ENCODE measurements at places on chromosomes 7 and 10.
A peak's percentile ranks its signal among the peaks of the same experiment; 100 is the strongest.

DNA sequence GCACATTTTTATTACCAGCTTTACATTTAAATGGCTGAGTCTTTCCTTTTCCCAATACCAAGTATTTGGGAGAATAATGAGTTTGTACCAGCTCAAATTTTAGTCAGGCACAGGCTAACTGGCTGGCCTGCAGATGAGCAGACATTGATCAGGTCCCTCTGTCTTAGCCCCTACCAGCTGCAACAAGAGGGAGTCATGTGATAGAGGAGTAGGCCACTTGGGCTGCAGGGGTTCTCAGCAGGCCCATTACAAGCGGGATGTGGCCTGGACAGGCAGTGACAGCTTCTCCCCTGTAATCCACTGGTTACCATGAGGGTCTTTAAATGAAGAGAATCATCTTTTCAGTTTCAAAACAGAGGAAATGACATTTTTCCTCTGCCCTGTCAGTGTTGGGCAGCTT is 283.6 kb downstream of the SUGCT start:
- no peak for DNase-seq

DNA sequence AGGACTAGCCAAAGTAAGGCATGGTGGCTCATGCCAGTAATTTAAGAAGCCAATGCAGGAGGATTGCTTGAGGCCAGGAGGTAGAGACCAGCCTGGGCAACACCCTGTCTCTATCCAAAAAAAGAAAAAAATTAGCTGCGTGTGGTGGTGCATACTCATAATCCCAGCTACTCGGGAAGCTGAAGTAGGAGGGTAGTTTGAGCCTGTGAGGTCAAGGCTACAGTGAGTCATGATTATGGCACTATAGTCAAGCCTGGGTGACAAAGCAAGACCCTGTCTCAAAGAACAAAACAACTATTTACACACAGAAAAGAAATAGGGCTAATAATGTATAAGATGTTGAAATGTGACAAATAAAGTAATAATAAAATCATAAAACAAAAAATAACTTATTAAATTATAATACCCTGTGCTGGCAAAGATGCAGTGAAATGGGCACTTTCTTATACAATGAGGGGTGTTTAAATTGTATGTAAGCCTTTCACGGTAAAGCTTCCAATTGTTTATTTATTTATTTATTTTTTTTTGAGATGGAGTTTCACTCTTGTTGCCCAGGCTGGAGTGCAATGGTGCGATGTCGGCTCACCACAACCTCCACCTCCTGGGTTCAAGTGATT is 175.2 kb downstream of the TPST1 start:
- no peak for DNase-seq

GRCh38 chr10:119542357-119542987 is at the start of gene RGS10:
TSS of gene RGS10 (minus strand) at chr10:119542719. CDS start at chr10:119542638, 81 bp downstream.
- peak; percentile 80 for DNase-seq

DNA sequence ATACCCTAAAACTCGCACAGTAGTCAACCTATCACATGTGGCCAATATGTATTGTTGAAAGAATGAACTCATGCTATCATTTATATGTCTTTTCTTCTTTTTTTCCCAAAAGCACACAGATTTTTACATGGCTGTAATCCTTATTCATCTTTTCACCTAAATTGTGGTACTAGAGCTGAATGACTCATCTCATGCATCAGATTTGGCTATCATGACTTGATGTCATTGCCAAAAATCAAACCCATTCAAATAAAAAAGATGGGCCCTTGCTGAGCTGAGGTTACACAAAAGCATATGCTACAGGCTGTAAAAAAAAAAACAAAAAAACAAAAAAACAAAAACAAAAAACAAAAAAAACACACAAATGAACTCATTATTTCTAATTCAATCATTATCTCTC is 3.3 kb upstream of the LMOD2 start:
- no peak for DNase-seq

DNA sequence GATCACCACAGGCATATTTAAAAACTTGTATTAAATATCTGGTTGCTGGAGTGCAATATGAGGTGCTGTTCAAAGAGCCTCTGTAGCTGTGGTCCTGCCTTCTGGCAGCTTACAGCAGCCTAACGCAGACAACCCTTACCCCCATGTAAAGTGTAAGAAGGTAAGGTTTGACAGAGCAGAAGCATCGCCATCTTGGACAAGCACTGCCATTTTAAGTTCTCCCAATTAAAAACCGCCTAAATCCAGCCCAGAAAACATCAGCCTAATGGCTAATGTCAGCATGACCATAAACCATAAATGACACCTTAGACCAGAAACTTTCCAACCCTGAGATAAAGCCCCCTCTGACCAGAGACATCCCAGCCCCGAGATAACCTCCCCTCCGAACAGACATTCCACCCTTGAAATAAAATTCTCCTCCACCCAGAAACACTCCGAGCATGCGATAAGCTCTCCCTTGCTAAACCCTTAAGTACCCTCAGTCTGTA is 5.3 kb upstream of the OIT3 start:
- no peak for DNase-seq

- no peak for DNase-seq
Measured at GRCh38 chr7:70190281-70190680, 592.0 kb downstream of the AUTS2 start.

DNA sequence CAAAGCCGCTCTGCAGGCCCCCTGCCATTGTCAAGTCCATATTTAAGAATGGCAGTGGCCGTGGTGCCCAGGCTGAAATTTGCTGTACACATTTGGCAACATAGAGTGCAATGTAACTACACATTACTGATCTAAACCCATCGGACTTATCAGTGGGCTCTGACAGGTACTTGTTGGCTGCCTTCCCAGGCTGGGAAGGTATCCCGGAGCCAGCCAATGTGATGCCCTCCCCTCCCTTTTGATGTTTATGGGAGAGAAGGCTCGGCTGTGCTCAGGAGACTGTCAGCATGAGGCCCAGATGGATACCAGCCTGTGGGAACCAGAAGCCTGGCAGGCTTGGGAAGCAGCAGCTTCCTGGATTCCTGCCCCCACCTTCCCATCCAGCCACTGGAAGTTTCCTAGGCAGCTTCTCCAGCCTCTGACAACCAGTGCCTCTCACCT is 146.1 kb upstream of the TCF7L2 start:
- no peak for DNase-seq

- no peak for DNase-seq
Measured at GRCh38 chr10:132700156-132701098, 85.5 kb downstream of the NKX6-2 start.

GRCh38 chr10:106515206-106515790 is 649.2 kb downstream of the SORCS1 start:
- DNase-seq, result no peak

DNA sequence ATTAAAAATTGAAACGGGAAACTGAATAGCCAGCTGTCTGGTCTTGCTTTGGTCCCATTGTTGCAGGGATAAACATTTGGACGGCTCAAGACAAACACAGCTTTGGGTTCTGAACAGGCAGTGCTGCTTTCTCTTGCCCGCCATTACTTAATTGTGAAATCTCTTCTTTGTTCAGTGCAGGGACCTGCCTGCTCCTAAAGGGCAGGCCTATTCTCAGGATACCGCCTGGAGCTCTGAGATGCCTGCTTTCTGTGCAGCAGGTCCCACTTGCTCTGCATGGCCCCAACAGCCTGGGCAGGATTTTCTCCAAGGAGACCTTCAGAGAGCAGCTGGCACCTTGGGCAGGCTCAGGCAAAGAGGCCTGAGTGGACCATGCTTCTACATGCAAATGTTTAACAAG is 237.6 kb downstream of the KCNMA1 start:
- no peak for DNase-seq

DNA sequence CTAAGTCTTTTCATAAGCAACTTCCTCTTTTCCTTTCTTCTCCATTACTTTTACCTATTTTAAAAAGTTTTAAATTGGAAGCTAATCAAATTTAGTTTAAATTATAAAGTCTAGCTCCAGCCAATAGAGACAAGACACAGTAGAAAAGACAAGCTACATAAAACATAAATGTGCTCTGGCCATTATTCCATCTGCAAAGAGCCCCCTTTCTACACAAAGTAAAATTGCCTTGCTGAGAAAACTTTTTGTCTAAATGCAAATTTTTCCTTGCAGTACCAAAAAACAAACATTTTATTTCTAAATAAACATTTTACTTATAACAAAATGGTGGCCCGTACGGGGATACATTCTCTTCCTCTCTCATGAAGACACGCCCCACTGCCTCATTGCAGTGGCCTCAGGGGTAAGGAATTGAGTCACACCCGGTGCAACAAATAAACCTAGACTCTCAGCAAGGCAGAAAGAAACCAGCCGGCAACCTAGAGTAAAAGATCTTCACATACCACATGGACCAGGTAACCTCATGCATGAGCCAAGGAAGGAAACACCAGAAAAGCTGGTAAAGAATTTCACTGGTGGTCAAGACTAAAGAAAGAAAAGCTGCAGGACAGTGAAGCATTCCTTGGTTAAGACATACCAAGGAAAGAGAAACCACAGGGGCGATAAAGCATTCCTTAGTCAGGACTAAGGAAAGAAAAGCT is 71.6 kb upstream of the ZNF746 start:
- DNase-seq, result no peak

DNA sequence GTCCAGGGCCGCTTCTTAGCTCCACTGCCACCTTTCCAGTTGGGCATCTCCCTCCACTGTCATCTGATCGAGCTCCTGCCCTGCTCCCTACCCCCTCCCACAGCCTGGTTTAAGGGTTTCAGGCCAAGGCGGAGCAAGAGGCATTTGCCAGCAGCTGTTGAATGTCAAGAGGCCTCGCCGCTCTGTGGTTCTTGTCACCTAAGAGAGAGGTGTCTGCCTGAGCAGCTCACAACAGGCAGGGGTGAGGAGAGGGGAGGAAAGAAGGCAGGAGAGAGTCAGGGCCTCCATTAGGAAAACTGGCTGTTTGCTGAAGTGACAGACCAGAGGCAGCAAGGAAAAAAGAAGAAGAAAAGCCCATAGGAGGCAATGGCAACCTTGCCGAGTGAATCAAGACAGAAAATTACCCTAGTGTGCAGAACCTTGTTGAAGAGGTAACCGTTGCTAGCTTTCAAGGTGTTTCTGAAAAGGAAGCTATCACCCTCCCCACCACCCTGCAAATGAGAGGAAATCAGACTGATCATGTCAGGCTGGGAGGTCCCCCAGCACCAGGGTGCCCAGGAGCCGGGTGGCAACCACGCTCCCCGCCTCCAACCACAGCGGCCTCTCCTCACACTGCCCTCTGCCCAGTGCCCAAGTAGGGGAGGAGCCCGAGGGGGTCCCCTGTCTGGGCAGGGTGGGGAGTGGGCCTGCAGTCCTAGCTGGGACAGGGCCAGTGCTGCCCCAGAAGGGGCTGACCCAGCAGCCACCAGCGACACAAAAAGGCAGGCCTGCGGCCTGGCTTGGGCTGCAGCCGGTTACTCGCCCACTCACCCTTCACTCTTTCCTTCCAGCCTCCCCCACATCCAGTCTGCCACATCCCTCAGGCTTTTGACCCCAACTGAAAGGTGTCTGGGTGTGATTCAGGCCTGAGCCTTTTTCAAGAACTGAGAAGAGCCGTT is 7.1 kb downstream of the GATA3 start:
- no peak for DNase-seq

GRCh38 chr7:2863461-2864066 is 19.5 kb upstream of the GNA12 start:
- DNase-seq, result peak; percentile 29

DNA sequence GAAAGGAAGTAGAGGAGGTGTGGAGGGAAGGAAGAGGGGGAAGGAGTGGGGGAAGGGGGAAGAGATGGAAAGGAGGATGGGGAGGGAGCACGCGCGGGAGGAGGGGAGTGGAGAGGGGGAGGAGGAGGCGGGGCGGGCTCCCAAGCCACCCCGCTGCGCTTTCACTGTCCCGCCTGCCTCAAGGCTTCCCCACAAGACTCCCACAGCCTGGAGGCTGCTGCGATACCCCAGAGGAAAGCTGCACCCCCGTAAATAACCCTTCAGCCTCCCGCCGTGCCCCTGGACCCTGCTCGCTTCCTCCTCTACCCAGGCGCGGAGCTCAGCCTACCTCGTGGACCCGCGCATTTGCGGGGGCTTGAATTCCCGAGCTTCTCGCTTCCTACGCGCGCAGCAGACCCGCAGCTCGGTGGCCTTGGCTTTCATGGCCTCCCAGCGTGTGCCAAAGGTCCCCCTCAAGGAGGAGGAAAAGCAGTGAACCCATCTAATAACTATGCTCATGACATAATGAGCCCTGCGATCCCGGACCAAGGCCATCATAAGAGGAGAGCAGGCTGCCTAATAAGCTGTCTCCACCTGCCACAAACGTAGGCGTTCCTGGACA is at the start of gene C10orf67:
TSS of gene C10orf67 (minus strand) at position 557 of the 601 bp plus-strand sequence. CDS start at position 534, 23 bp downstream.
- DNase-seq, result no peak

- no peak for DNase-seq
Measured at GRCh38 chr10:68560943-68561864, 1.1 kb downstream of the TET1 start.

- DNase-seq, result no peak
Measured at GRCh38 chr10:93718937-93719725, 16.7 kb upstream of the FRA10AC1 start.

GRCh38 chr10:18650404-18650997 is 886 bp downstream of the NSUN6 start:
- DNase-seq, result no peak

- no peak for DNase-seq
Measured at GRCh38 chr7:142583446-142583845, 165.8 kb upstream of the PRSS1 start.

GRCh38 chr7:38855386-38855785 is 53.6 kb downstream of the VPS41 start:
- DNase-seq, result no peak

DNA sequence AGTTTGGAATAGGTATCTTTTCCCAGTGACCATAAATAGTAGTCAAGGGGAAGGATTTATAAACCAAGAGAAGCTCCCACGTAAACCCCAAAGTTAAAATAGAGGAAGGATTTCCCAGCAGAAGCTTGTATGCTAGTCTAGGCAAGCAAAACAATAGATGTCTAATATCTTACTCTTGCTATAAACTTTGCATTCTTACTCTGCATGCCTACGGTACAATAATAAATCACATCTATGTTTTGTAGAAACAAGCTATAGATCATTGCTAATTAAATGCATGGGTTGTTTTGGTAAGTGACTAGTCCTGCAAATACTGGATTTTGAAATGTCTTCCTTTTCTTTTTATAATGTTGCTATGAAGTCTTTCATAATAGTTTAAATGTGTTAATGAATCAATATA is 585.5 kb downstream of the INHBA start:
- DNase-seq, result no peak

- DNase-seq, result no peak
Measured at GRCh38 chr7:135246191-135246825, 12.7 kb downstream of the STRA8 start.
